ENCODE measurements at places on chromosomes 16 and 17. TPM values are rescaled to one million over a fixed set of nuclear protein-coding genes. Genes with fewer than 3 reads are reported as not detected.

DNA sequence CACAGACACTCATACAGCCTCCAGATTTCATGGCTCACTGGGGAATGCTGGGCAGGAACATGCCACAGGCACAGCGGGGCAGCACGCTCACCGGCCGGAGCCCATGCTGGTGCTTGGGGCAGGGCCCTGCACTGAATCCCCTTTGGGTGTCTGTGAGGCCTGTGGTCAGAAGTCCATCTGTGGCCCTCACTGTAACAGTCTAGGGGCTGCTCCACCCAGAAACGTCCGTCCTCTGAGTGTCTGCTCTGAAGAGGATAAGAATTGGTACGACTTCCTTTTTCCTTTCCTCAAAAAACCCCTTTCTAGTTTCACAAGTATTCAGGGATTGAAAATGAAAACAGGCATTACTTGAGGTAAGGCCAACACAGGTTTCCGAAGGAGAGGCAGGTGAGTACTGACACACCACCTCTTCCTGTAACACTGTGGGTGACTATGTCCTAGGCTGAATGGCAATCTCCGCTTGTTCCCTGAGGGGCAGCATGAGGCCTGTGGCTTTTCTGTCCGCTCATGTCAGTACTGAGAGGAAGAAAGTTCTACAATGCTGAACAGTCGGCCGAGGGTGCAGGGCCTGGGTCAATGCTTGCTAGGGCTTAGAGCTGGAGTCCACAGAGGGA lies 42.5 kb downstream of the TMEM11 start:
- no peak for DNase-seq
- H3K4me3 ChIP-seq: no peak overlapping the region
- H3K27me3 ChIP-seq: no peaks in the 10 kb centered on the region

DNA sequence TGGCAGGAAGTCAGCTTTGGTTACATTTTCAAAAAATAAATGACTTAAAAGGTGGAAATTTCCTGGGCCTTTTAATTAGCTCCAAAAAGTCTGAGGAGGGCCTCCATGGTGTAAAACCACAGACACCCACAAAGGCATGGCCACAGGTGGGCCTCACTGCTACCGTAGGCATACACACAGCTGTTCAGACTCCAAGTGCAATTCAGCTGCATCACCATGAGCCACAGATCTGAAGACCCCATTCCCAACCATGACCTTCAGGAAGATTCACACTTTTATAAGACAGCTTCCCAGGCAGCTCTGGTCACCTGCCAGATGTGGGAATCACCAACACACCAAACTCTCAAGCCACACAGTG lies 20.6 kb downstream of the CSNK2A2 start:
- H3K36me3 ChIP-seq: no peaks in the 10 kb centered on the region
- no peaks in the 10 kb centered on the region for H3K27me3 ChIP-seq
- no peak for DNase-seq
- H3K4me1 ChIP-seq: no peaks in the 10 kb centered on the region

- H3K4me3 ChIP-seq: no peak overlapping the region
- DNase-seq: no peak
- H3K4me1 ChIP-seq: peaks cover 2% of the 10 kb centered on the region
Observed at GRCh38 chr17:65101371-65101770, 35.8 kb upstream of the RGS9 start.

- no peak overlapping the region for H3K27ac ChIP-seq
- H3K27me3 ChIP-seq: no peaks in the 10 kb centered on the region
- peaks cover 65% of the 10 kb centered on the region for H3K4me1 ChIP-seq
- DNase-seq: peak; percentile 72
Observed at GRCh38 chr17:17711641-17712162, 30.4 kb downstream of the RAI1 start.

GRCh38 chr16:48330189-48330840 lies 54.9 kb downstream of the SIAH1 start:
- no peaks in the 10 kb centered on the region for H3K27me3 ChIP-seq
- peaks cover 13% of the 10 kb centered on the region for H3K36me3 ChIP-seq
- no peak for DNase-seq
- no peaks in the 10 kb centered on the region for H3K4me1 ChIP-seq

GRCh38 chr16:85090181-85090580 lies 22.1 kb downstream of the CIBAR2 start:
- no peaks in the 10 kb centered on the region for H3K36me3 ChIP-seq
- H3K4me3 ChIP-seq: no peak overlapping the region
- H3K4me1 ChIP-seq: peaks cover 1% of the 10 kb centered on the region

GRCh38 chr16:12682432-12683165 lies 121.1 kb downstream of the CPPED1 start:
- H3K4me3 ChIP-seq: no peak overlapping the region
- no peak for DNase-seq
- no peaks in the 10 kb centered on the region for H3K27me3 ChIP-seq
- H3K27ac ChIP-seq: no peak overlapping the region

The KRT33A gene
- polyA plus RNA-seq: not detected

The EPOP gene
- not detected for polyA plus RNA-seq

The KRT36 gene
- not detected for polyA plus RNA-seq

The MAPK8IP3 gene
- polyA plus RNA-seq: 41.4 TPM

All from small intestine (tissue), 16 donors.